LNCaP clone FGC (cell line): ENCODE measurements at places on chromosomes 5 and 9.

DNA sequence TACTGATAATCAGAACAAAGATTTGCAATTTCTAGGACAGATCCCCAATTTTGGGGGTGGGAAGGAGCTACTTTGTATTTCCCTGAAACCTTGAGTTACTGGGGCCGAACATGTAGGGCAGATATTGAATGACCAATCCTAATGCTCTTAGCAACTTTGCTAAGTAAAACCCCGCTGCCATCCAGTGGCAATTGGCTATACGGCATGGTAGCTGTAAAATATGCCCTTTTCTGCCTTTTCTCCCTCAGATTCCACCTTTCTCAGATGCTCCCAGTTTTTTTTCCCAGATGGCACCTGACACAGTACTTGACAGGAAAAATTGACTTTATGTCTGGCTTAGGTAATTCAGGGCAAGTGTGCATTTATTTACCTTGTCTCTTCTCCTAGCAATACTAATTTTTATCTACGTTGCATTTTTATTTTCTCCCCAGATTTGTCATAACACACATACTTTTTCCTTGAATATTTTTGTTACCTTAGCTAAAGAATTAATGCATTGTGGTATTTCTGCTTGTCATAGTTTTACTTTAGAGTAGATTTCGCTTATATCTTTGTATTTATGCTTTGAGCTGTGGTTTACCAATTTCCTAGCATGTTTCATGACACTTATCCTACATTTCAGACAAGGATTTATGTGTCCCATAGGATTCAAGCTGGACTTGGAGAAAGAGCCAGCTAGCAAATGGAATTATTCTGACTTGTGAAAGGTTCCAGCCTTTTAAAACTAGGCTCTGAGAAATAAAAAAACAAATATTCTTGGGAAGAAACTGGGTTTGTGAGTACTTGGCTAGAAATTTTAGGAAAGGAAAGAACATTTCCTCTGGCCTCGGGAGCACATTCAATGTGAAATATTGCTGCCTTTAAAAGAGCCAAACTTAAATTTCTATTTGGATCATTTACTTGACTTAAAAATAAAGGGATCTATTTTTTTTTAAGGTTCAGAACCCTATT lies 37.4 kb downstream of the PIK3R1 start:
- DNase-seq = peak; percentile 42

DNA sequence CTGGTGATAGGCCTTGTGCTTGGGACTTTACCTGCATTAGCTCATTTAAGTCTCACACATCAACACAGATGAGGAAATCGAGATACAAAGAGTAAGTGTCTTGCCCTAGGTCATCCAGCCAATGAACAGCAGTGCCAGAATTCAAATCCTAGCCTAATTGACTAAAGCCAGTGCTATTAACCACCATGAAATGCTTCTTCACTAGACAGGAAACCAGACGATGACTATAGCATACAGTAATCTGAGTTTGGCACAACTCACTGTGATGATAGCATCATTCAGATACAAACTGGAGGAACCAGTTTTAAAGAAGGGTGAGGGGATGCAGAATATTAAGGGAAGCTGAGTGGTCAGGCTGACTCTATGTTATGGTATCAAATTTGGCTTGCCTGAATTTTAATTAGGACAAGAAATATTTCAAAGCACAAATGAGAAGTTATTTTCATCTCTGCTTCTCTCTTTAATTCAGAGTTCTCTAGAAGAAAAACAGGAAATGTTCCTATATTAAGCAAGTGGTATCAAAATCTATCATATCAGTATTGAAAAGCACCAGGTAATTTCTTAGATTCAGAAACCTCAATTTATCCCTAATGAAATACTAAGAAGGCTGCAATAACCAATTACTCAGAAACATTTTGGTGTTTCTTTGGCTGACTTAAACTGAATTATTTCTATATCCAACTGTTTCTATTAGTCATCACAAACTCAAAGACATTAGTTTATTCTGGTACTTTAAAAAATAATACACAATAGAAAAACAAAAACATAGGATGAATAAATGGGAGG lies 147.0 kb upstream of the RASA1 start:
- DNase-seq = peak; percentile 50

DNA sequence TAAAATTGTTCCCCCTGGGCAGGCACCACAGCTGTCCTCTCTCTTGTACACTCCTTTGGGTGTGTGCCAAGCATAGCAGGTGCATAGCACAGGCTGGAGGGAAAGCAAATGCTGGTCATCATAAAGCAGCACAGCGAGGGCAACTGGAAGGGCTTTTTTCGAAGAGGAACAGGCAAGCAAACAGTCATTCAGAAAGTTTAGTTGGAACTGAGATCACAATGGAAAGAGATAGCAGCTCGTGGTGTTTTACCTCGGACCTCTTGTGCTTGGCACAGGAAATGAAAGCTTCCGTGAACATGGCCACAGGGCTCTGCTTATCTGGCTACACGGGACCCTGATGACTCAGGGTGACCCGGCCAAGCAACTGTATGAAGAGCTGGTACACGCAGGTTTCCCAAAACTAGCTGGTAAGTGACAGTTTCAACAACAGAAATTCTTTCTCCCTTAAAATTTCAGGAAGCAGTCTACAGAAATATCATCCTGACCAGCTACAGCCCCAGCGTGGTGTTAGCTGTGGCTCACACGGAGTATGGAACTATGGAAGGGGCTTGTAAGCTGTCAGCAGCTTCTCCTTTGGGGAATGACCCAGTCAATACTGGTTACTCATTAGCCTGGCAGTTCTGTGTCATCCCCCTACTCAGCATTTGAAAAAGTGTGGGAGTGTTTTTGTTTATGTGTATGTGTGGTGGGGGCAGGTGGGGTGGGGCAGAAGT lies 48.1 kb downstream of the POC5 start:
- DNase-seq = no peak

DNA sequence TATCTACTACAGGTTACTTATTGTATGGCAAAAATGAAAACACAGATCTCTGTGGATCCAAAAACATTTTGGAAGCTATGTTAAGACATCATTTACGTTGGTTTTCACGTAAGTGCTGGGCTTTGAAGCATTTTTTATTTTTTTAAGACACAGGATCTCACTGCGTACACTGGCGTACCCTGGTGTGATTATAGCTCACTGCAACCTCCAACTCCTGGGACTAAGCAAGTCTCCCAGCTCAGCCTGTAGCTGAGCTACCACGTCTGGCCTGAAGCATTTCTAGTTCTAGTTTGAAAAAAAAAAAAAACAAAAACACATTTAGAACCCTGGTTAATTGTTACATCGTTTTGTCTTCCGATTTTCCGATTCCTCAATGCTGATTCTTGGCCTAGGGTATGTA lies 131.3 kb downstream of the AOPEP start:
- no peak for DNase-seq

DNA sequence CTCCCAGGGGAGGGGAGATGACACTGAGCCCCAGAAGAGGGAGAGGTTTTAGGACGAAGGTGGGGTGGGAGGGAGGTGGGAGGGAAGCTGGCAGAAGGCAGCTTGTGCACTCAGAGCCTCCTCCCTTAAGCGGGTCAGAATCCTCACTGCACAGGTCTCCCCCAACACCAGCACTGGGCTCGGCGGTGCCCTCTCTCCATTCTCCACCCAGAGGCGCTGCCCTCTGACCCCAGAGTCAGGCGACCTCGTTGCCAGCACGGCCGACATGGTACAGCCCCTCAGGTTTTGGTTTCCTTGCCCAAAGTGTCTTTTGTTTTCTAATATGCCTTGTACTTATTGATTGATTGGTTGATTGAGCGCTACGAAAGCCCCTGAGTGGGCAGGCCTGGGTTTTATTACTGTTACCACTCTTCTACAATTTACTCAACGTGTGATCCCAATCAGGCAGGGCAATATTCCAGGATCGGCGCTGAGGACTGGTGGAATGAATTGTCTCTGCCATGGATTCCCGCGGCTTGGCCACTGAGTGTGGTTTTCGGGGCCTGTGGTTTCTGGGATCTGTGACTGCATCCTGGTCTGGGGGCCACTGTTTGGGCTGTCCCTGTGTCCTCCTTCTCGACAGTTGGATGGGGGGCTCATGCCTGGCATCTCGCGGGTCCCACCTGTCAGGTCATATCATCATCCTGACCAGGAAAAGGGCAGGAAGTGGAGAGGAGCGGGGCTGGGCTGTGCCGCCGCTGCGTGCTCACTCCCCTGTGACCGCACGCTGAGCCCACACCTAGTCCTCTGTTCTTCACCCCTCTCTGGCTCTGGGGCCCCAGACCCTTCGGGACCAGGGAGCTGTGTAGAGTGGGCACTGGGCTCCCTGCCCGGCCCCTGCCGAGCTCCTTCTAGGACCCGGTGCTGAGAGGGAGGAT lies 9.6 kb upstream of the FCN2 start:
- no peak for DNase-seq

DNA sequence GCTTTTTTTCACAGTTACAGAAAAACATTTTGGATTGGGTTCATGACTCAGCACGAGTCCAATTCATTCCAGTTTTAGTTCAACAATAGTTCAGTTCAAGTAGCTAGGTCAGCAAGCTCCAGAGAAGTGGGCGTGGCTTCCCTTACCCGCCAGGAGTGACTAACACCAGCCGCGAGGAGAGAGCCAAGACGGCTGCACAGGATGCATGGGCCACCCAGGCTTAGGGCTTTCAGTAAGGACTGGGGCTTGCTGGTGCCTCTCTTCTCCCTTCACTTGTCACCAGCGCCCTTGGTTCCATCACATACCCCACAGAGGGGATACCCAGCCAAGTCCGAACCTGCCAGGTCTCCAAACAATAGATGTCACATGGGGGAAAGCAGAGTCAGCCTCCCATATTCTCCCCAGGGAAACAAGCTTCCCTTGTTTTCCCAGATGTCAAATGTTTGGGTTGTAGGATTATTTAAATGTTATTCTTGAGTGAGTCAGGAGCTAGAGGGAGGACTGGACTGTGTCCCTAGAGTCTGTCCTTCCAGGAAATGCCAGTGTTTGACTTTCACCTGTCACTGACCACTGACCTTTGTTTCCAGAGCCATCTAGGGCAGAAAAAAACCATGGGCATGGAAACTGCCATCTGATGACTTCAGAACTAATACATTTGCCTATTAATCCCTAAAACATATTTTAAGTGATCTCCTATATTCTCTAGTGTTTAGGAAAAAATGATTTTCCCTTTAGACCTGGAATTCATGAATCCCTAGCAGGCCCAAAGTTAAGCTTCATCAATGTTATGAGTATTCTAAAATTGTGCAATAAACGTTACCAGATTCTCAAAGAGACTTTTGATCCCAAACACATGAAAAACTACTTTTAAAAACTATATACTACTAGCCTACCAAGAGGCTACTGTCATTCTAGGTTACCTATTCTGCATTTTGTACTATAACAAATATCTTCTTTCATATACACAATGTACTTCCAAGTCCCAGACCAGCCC lies 51.9 kb downstream of the NIPAL4 start:
- no peak for DNase-seq

DNA sequence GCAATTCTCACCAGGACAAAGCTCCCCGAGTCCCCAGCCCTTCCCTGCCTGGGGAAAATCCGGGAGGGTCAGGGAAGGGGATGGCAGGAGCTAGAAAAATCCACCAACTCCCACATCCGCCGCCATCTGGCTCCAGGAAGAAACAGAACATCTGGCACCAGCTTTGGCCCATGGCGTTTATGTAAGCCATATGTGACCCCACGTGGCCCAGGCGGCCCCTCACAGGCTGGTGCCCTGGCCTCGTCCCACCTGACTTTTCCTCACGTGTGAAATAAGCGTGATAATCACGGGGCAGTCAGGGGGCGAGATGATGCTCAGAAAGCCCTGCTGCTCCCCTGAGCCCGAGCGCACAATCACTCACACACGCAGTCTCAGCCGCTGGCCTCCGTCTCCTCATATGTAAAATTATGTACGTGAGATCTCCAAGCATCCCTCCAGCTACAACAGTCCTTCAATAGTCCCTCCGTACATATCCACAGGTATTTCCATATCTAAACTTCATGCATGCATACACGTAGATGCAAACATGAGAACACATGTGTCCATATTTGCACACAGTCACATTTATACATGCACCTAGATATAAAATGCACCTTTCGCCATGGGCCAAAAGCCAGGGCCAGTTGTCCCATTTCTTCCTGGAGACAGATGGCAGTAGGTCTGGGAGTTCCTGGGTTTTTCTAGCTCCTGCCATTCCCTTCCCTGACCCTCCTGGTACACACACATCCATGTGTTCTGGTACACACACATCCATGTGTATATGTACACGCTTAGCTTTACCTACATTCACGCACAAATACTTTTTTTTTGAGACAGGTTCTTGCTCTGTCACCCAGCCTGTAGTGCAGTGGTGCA lies 28.9 kb downstream of the PLPP7 start:
- no peak for DNase-seq
